Bronchus fibroblast of lung (primary cell): ENCODE measurements at places on chromosomes 12 and 14. TPM values are rescaled to one million over a fixed set of nuclear protein-coding genes. Genes with fewer than 3 reads are reported as not detected.

The TOMM20L gene
- not detected in 2 replicates for total RNA-seq

The GPR132 gene
- not detected in 2 replicates for total RNA-seq

The ARID2 gene
- total RNA-seq, result 7.4 and 7.6 TPM in 2 replicates

The GPR68 gene
- 0.30 and 0.84 TPM in 2 replicates for total RNA-seq

The RNASE7 gene
- total RNA-seq, result not detected in 2 replicates

The MORN3 gene
- total RNA-seq, result under 0.01 and 0.59 TPM in 2 replicates

The SERPINA3 gene
- 1.8 and 2.1 TPM in 2 replicates for total RNA-seq

The NDUFA9 gene
- total RNA-seq, result 65.9 and 80.9 TPM in 2 replicates

The NAP1L1 gene
- total RNA-seq, result 273 and 404 TPM in 2 replicates

The IL31 gene
- total RNA-seq, result not detected in 2 replicates

The CLEC4E gene
- total RNA-seq, result not detected in 2 replicates

The MMP14 gene
- total RNA-seq, result 226 and 239 TPM in 2 replicates

The KRT84 gene
- not detected in 2 replicates for total RNA-seq

The SDR9C7 gene
- not detected in 2 replicates for total RNA-seq

The C12orf54 gene
- total RNA-seq, result not detected in 2 replicates

The NGB gene
- not detected in 2 replicates for total RNA-seq

The RAD51B gene
- 6.1 and 8.0 TPM in 2 replicates for total RNA-seq

The IKZF4 gene
- 1.2 and 4.4 TPM in 2 replicates for total RNA-seq

The OTX2 gene
- not detected in 2 replicates for total RNA-seq

The TAS2R20 gene
- total RNA-seq, result under 0.01 TPM in 1 of 2 replicates, not detected in the other

The PRMT5 gene
- 71.7 and 75.3 TPM in 2 replicates for total RNA-seq

The LTB4R2 gene
- total RNA-seq, result 1.0 and 3.0 TPM in 2 replicates

The CCDC184 gene
- total RNA-seq, result 0.34 and 0.45 TPM in 2 replicates

The DENND5B gene
- total RNA-seq, result 4.5 and 5.6 TPM in 2 replicates

The COA8 gene
- 28.2 and 29.3 TPM in 2 replicates for total RNA-seq

The IL26 gene
- total RNA-seq, result not detected in 2 replicates

The KLHL33 gene
- total RNA-seq, result 0.30 and 0.50 TPM in 2 replicates

The SYT1 gene
- total RNA-seq, result 3.4 and 4.5 TPM in 2 replicates

The CACNA1C gene
- total RNA-seq, result under 0.01 and 0.74 TPM in 2 replicates

The KRT2 gene
- total RNA-seq, result not detected in 2 replicates

The LRP1 gene
- 29.8 and 32.9 TPM in 2 replicates for total RNA-seq

The OR4L1 gene
- total RNA-seq, result not detected in 2 replicates

The SLC22A17 gene
- 10.4 and 13.8 TPM in 2 replicates for total RNA-seq

The ACVRL1 gene
- 11.3 and 20.2 TPM in 2 replicates for total RNA-seq

The MYO1A gene
- total RNA-seq, result not detected in 2 replicates

The TAPBPL gene
- total RNA-seq, result 6.9 and 10.4 TPM in 2 replicates

The PGF gene
- 0.67 and 1.6 TPM in 2 replicates for total RNA-seq

The OR11H7 gene
- total RNA-seq, result not detected in 2 replicates

The ZNF891 gene
- total RNA-seq, result 0.30 and 0.34 TPM in 2 replicates

The NR4A1 gene
- total RNA-seq, result 1.0 and 2.2 TPM in 2 replicates

The FAM181A gene
- not detected in 2 replicates for total RNA-seq

The AQP6 gene
- total RNA-seq, result not detected in 2 replicates

The MYBPC1 gene
- not detected in 2 replicates for total RNA-seq

The FAM186B gene
- under 0.01 and 0.34 TPM in 2 replicates for total RNA-seq

The OVCH1 gene
- not detected in 2 replicates for total RNA-seq

The TMEM119 gene
- 67.8 and 72.6 TPM in 2 replicates for total RNA-seq

The DDN gene
- total RNA-seq, result not detected in 2 replicates
